ENCODE measurements at places on chromosomes 2 and 18.

- DNase-seq, result no peak
Observed at GRCh38 chr2:75211266-75211770, 12.0 kb upstream of the TACR1 start.

DNA sequence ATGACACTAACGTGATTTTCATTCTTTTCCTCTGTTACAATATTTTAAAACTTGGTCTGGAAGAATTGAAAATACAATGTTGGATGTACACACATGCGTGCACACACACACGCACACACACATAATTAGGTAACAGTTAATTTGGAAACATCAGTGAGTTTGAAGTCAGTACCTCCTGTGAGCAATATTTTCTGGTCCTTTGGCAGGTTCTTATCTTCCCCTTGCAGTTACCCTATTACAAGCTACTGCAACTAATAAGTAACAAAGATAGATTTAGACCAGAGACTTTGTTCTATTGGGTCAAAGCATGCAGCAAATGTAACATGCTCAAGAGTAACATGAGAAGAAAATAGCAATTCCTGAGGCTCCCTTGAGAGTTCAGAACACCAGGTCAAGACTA is 73.3 kb downstream of the ZNF385B start:
- DNase-seq, result no peak

DNA sequence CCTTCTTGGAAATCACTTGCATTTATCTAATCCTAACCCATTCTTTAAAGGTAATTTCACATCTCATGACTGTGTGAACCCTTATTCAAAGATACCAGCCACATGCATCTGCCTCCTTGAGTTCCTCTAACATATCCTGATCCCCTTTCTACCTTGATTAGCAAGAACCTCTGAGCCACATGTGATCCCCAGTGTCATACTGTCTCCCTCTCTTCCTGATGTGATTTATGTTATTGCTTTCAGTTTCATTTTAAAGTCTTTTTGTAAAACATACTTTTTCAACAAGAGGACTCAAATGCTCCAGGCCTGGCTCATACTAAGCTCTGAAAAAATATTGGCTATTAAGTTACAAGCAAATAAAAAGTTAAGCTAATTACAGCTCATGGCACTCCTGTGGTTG is 470.1 kb downstream of the DLGAP1 start:
- no peak for DNase-seq

- no peak for DNase-seq
Observed at GRCh38 chr2:237549643-237550415, 16.5 kb upstream of the PRLH start.

DNA sequence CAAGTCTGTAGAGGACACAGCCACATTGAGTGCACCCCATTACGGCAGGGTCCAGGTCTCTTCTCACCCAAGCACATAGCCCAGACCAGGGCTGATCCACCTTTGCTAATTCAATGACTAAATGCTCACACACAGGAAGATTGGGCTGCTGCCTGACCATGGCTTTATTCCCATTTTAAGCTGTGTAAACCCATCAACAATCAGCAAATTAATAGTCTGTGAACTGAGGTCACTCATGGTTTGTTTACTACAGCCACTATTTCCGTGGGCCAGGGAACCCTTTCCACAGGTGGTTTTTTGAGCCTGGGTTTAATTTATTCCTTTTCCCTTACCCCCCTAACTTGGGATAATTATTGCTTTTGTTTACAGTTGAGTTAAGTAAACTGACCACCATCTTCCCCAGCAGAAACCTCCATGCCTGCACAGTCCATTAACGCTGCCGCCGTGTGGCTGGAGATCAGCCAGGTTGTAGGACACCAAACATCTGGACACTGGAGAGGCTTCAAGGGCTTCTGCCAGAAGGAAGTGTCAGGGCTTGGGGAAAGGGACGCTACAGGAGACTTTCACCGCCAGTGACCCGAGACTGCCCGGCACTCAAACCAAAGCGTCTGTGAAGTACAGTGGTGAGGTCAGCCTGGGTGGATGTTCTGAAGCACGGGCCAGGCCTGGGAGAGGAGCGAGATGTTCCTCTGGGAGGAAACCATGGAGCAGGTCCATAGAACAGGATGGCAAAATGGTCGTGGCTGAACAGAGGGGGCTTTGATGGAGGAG is 282.9 kb downstream of the DYSF start:
- no peak for DNase-seq

DNA sequence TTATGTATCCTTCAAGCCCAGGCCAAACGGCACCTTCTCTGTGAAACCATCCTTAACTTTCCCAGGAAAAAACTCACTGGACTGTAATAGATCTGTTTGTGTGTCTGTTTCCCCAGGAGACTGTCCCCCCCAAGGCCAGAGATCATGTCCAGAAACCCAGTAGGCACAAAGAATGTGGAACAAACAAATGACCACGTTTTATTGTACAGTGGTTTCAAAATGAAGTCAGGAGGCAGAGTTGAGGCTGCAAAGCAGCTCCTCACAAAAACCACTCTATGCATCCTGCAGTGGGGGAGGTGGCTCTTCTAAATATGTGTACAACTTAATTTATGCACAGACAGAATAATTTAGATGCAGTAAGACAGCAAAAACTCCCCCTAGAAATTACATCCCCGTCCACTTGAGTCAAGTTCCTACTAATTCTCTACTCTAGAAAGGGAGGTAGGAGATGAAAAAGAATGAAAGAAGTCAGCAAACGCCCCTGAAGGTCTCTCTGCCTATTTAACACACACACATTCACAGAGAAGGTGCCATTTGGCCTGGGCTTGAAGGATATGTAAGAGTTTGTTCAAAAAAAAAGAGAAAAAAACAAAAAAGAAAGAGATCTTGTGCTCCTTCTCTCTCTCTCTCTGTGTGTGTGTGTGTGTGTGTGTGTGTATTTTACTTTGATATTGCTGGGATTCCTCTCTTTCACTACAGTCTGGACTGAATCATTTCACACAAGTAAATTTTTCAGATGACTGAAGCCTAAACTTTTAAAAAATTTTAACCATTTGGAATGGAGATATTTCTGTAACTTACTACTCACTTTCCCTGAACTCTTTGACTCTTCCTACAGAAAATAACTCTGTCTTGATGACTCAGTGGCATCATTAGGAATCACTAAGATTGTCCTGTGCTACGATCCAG is 19.5 kb downstream of the BCL2 start:
- DNase-seq, result no peak

- DNase-seq, result no peak
Observed at GRCh38 chr2:179876266-179876665, 14.9 kb upstream of the ZNF385B start.

DNA sequence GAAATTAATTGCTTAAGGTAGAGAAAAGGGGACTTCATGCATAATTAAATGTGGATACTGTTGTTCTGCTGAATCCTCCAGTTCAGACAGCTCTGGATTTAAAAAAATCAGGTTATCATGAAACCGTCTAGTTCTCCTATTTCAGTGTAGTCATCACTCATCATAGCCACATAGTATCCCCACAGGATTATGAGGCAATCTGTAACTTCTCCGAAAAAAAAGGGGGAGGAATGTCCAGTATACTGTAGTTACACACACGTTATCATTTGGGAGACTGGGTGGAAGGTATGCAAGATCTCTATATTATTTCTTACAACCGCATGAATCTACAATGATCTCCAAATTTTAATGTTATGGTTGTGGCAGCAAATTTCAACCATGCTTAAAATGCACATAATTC is 114.0 kb downstream of the HIBCH start:
- no peak for DNase-seq

GRCh38 chr2:86393521-86394491 is 47.4 kb upstream of the KDM3A start:
- no peak for DNase-seq

DNA sequence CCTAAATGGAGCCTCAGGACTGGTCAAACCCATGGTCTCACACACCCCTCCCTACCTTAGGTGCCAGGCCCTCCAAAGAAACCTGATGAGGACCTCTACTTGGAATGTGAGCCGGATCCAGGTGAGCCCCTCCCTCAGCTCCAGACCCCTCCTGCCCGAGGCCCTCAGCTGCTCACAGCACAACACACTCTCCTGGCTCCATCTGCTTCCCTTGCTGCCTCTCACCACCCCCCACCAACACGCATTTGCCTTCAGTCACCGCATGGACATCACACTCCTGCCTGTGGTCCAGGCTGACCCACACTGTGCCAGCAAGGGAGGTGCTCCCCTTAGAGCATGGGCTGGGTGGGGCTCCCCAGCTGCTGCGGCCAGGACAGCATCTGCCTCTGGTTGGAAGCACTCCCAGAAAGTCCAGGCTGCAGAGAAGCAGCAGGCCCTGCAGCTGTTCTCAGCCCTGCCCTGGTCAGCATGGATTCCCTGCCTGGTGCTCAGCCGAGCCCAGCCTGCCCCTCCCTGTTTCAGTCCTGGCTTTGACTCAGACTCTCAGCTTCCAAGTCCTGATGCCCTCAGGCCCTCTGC is 15.1 kb downstream of the SH2D6 start:
- DNase-seq, result peak; percentile 91

GRCh38 chr2:48714245-48714644 is 41.3 kb downstream of the LHCGR start:
- no peak for DNase-seq

DNA sequence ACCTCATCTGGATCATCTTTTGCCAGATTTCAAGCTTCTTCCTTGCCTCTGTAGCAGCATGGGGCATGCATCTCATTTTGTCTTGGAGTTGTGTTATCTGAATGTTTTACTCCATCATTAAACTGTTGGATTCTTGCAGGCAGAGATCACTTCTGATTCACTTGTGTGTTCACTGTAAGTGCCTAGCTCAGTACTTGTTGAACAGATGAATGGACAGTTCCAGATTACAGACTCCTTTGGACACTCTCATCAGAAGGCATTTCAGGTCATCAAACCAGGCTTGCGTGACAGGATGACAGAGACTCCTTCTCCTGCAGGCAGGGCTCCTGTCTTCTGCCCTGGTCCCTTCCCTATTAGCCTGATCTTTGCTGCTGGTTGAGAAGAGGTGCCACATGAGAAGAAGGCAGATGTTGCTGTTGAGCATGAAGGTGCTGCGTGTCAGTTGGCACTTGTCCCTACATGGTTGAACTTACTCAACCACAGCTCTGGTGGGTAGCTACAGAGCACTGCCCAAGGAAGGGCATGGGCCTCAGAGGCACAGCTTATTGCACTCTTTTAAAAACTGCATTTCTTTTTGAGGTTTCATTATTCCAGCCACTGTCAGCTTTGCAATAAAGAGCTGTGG is 58.9 kb downstream of the INPP4A start:
- DNase-seq, result no peak

GRCh38 chr18:12906773-12907172 is 22.7 kb upstream of the PTPN2 start:
- no peak for DNase-seq

DNA sequence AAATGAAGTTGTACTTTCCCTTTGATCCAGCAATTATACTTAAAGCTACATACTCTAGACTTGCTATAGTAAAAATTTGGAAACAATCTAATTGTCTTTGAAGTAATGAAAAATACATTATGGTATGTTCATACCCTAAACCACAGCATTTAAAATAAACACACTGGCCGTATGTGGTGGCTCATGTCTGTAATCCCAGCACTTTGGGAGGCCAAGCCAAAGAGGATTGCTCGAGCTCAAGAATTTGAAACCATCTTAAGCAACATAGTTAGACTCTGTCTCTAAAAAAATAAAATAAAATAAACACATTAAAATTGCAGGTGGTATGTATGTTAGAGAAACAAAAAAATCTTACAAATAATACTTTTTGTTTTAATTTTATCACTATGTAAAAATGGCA is 208.1 kb upstream of the KLHL14 start:
- DNase-seq, result no peak

GRCh38 chr18:58046093-58046793 is 2.2 kb downstream of the NEDD4L start:
- DNase-seq, result peak; percentile 60

All from C1 segment of cervical spinal cord (tissue), 14 donors.